Stimulated activated effector memory CD8-positive, alpha-beta T cell treated with anti-CD3 and anti-CD28 coated beads, Interleukin-12 subunit alpha, Interleukin-12 subunit beta, amount 100 ng/mL, for 72 hours (primary cell): ENCODE measurements at places on chromosomes 5 and 9.

DNA sequence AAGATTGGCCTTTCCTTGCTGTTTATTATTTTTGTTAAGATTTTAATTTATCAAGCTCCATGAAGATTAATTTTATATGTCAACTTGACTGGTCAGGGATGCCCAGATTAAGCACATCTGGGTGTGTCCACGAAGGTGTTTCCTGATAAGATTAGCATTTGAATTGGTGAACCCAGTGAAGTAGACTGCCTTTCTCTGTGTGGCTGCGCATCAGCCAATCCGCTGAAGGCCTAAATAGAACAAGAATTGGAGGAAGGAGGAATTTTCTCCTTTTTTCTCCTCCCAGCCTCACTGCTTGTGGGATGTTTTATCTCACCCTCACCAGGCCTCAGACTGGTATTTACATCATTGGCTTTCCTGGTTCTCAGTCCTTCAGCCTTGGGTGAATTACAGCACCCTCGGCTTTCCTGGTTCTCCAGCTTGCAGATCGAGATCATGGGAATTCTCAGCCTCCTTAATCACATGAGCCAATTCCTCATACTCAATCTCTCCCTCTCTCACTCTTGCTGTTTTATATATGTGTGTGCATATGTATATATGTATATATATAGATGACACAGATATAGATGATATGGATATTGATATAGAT lies 135.4 kb upstream of the SPEF2 start:
- DNase-seq = no peak

- no peak for DNase-seq
Measured at GRCh38 chr9:78599926-78600325, 303.0 kb downstream of the PSAT1 start.

DNA sequence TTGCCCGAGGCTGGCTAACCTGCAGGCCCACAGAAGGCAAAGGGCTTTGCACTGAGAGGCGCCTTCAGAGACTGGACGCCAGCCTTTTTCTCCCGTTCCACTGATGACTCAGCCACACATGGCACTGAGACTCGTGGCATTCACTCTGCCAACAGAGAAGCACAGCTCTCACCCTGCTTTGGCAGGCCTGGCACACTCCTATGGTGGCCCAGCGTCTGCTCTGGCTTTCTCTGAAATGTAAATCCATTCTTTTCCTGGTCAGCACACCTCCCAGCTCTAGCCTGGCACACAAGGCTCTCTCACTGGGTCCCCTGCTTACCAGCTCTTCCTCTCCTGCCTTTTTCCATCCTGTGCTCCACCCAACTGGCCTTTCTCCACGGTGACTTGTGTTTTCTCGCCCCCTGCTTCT lies 5.9 kb upstream of the MELK start:
- no peak for DNase-seq

DNA sequence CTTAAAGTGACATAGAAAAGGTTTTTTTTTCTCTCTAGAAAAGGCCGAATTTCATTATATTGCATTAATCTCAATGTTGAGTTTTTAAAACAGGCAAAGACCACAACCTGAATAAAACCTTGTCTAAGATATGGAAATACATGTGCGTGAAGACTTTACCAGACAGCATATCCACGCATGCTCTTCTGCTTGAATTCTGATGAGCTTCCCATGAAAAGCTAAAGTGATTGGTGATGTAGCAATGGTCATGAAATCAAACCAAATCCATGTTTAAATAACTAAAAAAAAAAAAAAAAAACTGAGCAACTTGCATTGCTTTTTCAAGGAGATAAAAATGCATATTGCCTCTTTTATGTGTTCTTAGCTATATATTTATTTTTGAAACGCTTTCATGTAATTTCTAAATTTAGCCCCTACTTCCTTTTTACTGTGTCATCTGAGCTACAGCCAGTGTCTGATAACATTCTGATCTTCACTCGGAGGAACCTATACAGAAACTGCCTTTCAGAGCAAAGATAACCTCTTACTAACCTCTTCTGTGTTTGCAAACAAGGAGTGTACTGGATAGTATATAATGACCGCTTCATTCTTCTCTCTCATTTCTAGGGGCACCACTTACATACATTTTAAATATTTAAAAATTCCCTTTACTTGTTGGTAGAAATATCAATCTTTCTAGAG lies 179.1 kb upstream of the GNA14 start:
- DNase-seq = no peak

GRCh38 chr5:1840741-1841521 lies 39.7 kb downstream of the NDUFS6 start:
- no peak for DNase-seq

GRCh38 chr5:74404574-74405508 lies 235.7 kb downstream of the ENC1 start:
- no peak for DNase-seq
